ENCODE measurements at places on chromosomes 2 and 18.

DNA sequence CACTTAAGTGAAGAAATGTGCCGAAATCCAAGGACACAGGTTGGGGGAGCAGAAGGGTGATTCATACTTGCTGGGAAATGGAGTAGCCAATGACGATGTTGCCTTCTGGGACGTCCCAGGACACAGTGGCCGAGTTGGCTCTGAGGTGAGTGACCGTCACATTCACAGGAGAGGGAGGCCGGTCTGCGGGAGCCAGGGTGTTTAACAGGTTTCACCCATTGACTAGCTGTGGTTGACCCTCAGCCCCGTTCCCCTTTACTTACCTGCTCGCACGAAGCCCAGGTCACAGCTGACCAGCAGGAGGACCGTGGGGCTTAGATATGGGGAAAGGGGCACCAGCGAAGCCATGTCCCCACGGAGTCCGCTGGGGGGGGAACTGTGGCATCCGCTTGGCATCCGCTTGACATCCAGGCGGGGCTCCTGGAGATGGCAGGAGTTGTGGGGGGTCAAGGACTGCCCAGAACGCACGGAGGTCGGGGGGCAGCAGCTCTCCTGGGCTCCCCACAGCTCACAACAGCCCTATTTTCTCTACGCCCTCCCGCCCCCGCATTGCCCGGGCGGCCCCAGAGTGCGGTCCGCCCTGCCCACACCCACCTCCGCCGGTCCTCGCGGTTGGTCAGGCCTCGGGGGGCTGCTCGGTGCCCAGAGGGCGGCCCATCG, 586 bp downstream of the FNDC4 start:
- DNase-seq, result no peak

DNA sequence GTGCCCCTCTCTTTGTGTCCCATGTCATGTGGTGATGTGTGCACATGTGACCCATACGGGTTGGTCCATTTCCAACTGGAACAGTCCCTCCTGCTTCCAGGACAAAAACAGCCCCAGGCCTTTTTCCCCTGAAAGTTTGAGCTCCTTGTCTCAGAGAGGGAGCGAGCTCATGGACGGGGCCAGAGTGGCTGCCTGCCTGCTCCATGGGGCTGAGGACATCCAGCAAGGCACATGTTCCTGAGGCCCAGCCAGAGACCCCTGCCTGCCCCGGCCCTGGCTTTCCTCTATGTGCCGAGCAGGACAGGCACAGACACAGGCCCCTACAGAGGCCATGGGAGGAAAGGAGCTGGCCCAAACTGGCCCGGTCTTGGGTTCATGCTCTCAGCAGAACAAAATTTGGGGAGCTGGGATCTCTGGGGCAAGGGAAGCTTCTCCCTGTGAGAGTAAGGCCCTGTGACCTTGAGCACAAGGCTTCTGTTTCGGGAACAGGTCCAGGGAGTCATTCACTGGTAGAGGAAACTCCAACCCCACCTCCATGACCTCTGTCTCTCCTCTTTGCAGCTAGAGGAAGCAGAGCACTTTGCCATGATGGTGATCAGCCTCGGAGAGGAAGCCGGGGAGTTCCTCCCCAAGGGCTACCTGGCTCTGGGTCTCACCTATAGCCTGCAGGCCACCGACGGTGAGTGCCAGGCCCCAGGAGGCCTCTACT, 105.8 kb upstream of the MCFD2 start:
- no peak for DNase-seq

DNA sequence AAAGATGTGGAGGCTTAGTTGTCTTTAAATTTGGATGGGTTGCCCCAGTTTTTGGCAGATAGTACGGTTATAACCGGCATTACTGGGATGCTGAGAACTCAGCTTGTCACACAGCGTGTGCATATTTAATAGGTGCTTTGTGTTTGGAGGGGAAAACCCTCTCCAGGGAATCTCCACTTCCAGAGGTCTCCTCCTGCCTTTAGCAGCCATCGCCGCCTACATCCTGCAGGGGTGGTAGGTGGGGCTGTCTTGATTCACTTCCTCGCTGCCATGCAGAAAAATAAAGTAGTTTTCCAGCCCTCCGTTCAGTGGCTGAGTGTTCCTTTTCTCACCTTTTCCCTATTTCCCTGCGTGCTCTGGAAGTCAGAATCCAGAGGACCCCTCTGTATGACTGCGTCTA, 76.4 kb downstream of the ITGB1BP1 start:
- no peak for DNase-seq

DNA sequence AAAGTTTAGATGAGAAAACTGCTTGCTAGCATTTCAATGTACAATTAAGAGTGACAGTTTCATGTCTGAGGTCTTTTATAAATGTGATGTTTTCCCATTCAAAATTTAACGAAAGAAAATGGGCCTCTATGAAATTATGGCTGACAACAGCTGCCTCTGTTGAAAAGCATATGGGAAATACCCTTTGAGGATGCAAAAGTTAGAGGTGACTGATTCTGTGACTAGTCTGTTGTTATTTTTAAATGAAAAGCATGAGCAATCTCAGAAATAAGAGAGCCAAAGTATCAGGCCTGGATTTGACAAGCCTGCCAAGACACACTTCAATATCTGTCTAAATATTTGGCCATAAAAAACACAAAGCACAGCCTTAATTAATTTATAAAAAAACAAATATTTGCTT, 580.8 kb downstream of the ERBB4 start:
- DNase-seq, result no peak

GRCh38 chr2:46915281-46915810, at the start of gene MCFD2:
TSS of gene MCFD2 (minus strand) at chr2:46915806. CDS start at chr2:46909171, 6,635 bp downstream.
- no peak for DNase-seq

GRCh38 chr2:54673501-54673998, 49.9 kb upstream of the EML6 start:
- peak; percentile 71 for DNase-seq

DNA sequence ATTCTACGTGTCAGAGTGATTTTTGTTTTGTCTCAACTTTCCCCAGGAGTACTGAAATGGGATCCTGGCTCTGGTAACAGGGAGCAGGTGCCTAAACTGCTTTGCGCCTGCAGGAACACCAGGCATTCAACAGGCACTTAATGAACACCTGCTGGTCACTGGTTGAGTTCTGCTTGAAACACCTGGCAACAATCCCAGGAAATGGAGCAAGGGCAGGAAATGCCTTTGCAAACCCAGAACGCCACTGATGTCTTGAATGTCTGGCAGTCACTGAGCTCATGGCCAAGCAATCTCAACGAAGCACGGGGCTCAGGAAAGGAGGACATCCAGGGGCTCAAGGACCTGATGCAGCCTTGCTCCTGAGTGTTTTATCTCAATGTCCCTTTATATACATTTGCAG, 360.0 kb upstream of the RAB6C start:
- no peak for DNase-seq

DNA sequence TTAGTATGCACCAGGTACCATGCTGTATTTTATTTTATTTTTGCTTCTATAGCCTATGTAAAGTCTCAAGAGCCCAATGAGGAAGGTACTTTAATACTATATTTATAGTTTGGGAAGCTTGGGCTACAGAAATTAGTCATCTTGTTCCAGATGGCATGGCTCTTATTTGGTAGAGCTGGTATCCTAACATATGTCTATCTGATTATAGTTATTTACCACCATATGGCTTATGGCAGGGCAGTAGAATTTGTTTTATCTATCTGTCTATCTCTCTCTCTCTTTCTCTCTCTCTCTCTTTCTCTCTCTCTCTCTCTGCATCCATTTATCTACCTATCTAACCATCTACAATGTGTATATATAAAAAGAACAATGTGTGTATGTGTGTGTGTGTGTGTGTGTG, 1293.7 kb upstream of the SLC39A10 start:
- no peak for DNase-seq

DNA sequence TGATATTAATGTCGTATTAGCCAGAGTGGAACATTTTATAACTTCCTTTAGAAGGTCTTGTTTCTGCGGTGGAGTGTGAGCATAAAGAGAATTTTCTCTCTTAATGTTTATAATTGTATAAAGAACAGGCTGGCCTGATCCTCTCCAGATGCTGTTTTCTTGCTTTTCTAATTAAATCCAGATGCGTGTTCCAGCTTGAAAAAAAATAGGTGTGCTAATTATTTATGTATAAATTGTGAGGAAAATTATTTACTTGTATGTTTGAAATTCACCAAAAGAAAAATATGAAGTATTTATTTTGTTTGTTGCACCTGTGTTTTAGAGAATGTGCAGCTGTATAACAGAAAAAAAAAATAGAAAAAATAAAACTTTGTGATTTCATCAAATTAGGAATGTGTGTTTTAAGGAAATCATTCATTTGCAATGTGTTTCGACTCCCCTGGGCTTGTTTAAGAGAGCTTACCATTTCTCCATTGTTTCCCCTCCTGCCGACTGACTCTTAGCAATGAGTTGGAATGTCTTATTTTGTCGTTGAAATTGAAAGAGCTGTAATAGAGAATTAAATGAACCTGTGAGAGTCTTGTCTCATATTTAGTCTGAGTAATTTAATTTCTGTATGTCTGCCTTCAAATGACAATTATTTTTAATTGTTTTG, 220.1 kb upstream of the NXPH2 start:
- no peak for DNase-seq

- DNase-seq, result peak; percentile 10
These were observed 59.7 kb downstream of the XDH start for GRCh38 chr2:31354837-31355236.

DNA sequence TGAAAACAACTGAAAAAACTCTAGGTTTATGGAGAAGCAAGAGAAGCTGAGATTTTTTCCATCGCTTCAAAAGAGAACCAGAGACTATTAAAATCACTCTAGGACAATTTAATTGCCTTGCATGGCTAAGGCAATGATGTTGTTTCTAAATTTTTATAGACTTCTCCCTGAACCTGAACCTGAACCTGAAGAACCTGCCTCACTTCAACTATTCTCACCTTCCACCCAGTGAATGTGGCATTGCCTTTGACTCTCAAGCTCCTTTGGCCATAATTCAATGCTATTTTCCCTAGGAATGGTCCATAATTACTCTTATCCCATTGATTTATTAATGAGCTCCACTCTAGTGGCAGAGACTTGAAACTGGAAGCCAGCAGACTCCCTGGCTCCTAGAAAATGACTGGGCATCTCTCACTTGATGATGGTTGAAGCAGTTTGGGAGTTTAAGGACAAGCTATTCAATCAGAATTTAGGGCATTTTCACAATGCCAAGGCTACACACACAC, 303.8 kb upstream of the UBE2E3 start:
- no peak for DNase-seq

DNA sequence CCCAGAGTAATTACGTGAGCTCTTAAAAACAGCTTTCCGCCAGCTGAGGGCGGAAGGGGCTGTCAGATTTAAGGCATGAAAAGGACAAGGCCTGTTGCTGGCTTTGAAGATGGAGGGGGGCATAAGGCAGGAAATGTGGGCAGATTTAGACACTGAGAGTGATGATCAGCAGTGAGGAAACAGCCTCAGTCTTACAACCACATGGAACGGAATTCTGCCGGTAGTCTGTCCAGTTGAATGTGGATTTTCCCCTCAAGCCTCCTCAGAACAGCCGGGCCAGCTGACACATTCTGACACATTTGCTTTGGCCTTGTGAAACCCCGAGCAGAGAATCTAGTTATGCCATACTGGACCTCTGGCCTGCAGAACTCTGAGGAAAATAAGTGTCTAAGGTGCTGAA, 16.6 kb downstream of the POLE4 start:
- DNase-seq, result no peak

GRCh38 chr2:84613082-84613481, 96.8 kb downstream of the DNAH6 start:
- no peak for DNase-seq

DNA sequence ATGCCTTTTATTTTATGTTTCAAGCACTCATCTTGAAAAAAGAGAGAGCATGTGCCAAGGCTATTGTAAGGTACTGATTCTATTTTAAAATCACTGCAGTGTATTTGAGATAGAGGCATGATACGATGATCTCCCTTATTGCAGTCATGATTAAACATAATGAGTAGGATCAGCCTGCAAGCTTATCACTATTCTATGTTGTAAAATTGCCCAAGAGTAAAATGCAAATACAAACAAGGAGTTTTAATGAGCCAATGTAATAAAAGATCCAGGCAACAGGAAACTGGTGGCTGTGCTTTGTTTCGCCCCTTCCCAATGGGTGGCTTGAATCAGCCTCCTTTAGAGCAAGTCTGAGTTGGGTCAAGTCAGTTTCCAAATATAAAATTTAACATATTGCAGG, 116.4 kb upstream of the RBMS1 start:
- no peak for DNase-seq

GRCh38 chr18:24397131-24397693, 412 bp downstream of the OSBPL1A start:
- peak; percentile 84 for DNase-seq

DNA sequence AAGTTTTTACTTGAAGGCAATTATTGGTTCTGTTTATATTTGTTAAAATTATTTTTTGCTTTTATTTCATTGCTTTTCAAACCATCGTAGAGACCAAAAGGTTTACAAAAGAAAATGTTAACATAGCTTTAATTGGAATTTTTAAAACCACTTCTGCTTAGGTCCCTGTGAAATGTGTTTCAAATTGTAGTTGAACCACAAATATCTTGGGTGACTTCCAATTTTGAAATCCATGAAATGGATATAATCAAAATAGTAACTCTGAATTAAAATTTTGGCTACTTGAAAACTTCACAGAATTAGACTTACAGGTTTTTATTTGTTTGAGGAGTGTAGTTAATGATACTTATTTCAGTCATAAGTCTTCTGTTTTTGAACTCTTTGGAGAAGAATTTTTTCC, 3.1 kb upstream of the SPAG16 start:
- DNase-seq, result no peak

DNA sequence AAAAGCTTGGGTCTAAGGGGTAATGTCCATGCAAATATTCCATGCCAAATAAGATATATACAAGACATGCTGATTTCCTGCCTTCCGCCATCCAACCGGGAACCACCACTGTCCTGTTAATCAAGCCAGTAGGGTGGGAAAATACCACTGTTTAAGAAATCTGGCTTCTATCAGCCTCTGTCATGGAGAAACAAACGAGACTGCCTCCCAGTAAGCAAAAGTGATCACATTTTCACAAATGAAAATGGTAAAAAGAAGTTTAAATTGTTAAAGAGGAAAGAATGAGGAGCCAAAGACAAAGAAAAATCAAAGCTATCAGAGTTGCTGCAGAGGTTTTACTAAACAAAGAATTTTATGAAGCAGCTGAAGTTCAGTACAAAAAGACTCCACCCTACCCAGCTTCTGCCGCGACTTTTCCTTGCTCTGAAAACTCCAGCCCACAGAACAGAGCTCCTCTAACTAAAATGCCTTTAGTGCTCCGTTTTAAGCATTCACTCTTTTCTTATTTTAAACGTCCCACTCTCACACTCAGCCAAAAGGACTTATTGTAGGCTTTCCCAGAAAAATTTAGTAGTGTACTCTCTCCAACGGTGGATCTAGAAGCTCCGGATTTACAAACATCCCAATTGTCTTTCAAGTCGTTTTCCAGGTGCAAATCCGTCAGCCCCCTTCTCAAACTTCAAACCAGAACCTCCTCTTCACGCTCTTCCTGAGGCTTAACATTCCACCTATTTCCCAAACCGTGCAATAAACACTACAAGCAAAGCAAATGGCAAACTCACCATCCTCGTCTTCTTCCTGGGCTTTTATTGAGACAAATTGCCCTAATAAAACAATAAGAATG, 613 bp downstream of the COL5A2 start:
- DNase-seq, result no peak

DNA sequence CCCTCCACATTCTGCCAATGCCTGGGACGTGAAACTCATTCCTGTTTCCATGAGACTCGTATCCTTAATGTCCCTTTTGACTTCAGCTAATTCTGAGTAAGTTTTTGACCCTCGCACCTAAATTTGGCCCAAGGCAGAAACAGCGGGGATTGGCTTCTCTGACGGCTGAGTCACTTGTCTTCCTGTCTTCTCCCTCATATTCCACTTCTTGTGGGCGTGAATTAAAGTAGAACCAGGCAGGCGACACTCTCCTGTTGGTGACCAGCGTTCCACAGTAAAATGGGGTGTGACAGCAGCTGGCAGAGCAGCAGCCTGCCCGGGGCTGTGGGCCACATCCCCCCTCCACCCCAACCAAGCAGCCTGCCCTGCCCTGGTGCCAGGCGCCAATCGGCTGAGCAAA, 15.5 kb downstream of the TTC32 start:
- no peak for DNase-seq
